ENCODE measurements at places on chromosomes 5 and 9.

DNA sequence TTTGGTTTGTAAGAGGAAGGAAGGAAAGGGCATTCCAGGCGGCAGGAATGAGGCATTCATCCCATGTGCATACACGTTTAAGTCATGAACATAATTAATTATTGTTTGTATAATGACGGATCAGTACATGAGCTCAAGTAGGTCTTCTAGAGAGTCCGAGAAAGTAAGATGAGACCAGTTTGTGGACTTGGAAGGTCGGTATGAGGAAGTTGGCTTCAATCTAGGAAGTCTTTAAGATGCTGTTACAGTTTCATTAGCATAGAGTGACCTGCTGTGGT is 2.1 kb downstream of the GTF3C4 start:
- no peak for DNase-seq

DNA sequence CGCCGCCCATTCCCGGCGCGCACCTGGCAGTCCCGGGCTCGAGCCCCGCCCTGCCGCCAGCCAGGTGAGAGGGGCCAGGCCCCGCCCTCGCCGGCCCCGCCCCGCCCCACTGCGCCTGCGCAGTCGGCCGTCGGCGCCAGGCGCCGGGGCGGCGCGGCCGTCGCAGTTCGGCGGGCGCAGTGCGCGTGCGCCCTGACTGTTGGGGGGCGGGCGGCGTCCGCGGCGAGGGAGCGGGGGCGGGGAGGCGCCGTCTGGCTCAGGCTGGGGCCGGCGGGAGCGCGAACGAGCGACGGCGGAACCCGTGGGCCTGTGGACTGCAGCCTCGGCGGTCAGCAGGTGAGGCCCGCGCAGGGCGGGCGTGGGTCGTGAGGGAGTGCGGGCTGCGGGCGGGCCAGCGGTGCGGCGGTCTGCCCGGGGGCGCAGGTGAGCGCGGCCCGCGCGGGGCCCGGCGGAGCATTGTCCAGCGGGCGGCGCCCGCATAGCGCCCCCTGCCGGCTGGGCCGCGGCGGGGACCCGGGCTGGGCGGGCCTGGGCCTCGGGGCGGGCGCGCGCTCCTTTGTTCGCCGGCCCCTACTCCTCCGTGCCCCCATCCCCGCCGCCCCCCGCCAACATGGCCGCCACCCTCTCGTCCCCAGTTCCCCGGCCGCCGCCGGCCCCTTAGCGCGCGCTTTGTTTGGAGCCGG is at the start of gene SPIN1:
Gene SPIN1 (plus strand): TSS at position 242 of the 683 bp plus-strand sequence. CDS start 38,096 bp downstream, outside the sequence.
- peak; percentile 86 for DNase-seq

- DNase-seq = no peak
These were observed 4.9 kb upstream of the FYB1 start for GRCh38 chr5:39224196-39224761.

- no peak for DNase-seq
These were observed 50.2 kb upstream of the FSTL4 start for GRCh38 chr5:133662578-133662977.

DNA sequence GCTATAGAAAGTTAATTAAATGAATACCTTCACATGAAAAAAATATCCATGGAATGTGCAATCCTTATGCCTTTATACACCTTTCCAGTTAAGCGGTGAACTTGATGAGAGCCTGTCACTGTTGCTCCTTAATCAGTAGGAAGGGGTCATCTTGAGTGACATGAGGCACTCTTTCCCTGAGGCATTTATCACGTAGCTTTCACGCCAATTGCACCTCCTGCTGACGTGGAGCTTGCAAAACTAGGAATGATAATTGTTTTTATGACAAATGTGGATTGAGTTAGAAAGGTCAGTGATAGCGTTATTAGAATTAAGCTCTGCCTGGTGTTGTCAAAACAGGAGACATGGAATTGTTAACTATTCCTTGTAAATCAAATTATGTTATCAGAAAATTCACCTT is 79.7 kb downstream of the SLF1 start:
- DNase-seq = no peak

- DNase-seq = peak; percentile 15
These were observed 367.9 kb upstream of the GRAMD2B start for GRCh38 chr5:126055348-126055729.

- DNase-seq = peak; percentile 8
These were observed 56.2 kb downstream of the ABHD17B start for GRCh38 chr9:71854811-71855210.

DNA sequence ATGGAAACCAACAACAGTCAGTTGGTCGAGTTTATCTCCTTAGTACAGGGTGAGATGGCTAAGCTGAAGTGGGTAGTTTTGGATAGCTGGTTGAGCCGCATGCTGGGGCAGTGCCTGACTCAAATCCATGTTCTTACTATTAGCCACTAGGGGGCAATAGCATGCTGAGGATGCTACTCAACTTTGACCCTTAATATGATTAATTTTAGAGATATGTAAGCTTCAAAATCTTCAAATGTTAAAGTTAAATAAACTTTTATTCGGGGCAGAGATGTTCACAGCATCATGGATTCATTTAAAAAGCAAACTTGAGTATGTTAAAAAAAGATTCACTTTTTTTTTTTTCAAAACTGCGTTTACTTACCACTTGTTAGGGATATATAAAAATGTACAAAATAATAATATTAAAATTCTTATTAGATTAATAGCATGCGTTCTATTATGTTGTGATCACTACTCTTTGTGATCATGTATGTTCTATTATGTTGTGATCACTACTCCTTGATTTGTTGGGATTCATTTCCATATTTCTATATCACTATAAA is 57.0 kb downstream of the C9orf153 start:
- DNase-seq = peak; percentile 22

GRCh38 chr9:17481565-17481964 is 97.3 kb upstream of the SH3GL2 start:
- no peak for DNase-seq

Measured in brain (organoid and tissue), 16 donors.